ENCODE measurements at places on chromosomes 16 and 17.
A peak's percentile ranks its signal among the peaks of the same experiment; 100 is the strongest.

DNA sequence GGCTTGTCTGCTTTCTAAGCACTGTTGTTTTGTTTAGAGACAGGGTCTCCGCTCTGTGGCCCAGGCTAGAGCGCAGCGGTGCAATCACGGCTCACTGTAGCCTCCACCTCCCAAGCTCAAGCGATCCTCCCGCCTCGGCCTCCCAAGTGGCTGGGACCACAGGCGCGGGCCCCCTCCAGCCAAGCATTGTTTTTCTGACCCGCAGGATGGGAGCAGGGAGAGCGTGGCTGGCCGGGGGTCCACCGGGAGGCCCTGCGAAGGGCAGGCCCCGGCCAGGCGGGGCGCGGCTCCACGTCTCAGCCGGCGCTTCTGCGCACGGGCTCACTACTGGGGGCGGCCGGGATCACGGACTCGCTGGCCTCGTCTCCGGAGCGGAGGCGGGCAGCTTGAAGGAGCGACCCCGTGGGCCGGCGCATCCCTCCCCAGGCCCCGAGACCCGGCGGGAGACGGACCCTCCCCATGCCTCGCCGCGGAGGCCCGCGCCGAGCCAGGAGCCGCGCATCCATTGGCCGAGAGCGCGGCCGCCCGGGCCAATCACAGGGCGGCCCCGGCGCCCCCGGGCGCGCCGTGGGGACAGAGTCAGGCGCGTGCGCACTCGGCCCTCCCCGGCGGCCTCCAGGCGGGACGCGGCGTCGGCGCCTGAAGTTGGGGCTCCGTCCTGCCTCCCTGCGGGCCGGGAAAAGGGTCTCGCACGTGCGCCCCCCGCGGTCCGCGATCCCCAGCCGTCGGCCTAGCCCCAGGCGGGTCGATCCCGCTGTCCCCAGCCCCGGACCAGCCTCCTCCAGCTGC is 24.9 kb downstream of the ACTG1 start:
- no peak for DNase-seq

DNA sequence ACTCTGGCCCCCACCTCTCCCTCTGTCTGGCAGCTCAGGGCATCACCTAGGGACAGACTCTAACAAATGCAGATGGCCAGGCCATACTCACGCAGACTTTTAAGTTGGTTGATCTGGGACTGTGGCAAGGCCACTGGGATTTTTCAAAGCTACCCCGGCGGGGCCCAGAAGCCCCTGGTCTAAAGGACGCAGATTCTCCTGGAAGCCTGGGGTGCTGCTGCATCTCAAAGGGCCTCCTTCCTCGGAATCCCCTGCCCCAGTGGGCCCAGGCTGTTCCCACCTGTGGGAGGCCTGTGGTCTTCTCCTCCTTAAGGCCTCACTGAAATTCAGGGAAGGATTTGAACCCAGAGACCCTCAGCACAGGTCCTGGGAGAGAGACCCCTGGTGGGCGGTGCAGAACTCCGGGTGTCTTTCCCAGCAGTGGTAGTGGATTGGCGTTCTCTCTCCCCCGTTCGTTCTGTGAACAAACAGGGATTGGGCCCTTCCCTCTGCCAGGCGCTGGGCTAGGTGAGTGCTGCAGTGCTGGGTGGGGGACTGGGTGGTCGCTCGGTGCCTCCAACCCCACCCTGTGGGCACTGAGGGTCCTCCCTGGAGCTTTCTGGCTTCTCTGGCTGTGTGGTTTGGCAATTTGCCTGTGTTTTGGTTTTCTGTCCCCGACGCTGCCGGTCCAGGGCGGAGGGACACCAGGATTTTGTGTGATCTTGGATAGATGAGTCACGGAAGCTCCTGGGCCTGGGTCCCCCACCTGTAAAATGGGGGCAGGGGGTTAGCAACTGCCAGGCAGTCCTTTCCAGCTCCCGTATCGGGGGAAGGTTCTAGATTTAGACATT is 160.5 kb upstream of the GSE1 start:
- DNase-seq = no peak

- no peak for DNase-seq
These were observed 5.9 kb downstream of the CCL7 start for GRCh38 chr17:34275881-34276280.

GRCh38 chr17:17499402-17500145 is 3.4 kb upstream of the RASD1 start:
- DNase-seq = no peak

- DNase-seq = no peak
These were observed 47.4 kb upstream of the JPH3 start for GRCh38 chr16:87554754-87555427.

DNA sequence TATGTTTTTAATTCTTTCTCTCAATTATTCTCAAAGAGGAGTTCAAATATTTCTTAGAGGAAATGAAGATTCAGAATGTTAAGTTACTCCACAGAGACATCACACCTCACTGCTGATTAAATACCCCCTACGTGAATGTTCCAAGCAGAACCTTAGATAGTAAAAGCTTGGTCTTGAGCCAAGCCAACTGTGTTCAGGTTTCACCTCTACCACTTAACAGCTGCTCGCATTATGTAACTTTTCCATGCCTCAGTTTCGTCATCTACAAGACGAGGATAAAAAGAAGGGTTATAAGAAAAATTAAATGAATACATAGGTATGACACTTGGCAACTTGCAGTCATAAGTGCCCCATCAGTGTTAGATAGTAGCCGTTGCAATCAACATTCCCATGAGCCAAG is 356.2 kb downstream of the RBFOX1 start:
- DNase-seq = no peak

DNA sequence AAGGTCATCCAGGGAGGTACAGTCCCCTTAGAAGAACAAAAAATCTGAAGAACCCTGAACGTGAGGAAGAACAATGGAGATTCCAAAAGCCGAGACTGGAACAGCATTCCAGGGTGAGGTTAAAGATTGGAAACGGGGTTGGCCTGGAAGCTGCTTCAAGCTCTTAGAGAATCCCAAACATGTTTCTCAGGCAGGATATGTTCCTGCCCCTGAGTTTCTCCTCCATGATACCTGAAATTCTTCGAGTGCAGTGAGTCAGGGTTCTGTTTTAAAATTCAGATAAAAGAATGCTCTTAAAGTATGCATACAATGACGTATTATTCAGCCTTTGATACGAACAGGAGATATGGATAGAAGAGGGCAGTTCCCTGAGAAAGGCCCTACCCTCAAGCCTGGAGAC is 293.1 kb downstream of the HS3ST3B1 start:
- no peak for DNase-seq

DNA sequence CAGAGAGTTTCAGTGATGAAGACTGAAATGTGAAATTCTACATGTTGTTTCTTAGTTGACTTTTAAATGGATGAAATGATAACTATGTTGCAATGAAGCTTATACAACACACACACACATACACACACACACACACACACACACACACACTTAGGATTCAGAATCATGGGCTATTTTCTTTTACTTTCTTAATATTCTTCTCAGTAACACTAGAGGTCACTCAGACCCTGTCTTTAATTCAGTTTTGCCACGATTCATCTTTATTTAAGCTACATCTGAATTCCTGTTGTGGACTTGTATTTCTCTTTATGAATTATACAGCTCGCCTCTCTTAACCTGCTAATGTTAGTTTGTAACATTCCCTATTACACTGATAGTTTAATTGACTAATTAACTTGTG is 109.6 kb upstream of the GOT2 start:
- DNase-seq = no peak

DNA sequence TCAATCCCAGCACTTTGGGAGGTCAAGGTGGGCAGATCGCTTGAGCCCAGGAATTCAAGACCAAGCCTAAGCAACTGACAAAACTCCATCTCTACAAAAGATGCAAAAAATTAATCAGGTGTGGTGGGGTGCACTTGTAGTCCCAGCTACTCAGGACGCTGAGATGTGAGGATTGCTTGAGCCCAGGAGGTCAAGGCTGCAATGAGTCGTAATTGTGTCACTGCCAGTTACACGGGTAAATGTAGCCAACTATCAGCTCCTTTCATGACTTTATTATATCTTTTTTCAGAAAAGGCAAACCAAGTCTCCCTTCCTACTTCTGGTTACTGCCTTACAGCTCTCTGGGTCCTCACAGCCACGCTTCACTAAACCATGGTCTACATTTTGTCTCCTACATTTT is 4.0 kb downstream of the SDF2 start:
- DNase-seq = no peak

DNA sequence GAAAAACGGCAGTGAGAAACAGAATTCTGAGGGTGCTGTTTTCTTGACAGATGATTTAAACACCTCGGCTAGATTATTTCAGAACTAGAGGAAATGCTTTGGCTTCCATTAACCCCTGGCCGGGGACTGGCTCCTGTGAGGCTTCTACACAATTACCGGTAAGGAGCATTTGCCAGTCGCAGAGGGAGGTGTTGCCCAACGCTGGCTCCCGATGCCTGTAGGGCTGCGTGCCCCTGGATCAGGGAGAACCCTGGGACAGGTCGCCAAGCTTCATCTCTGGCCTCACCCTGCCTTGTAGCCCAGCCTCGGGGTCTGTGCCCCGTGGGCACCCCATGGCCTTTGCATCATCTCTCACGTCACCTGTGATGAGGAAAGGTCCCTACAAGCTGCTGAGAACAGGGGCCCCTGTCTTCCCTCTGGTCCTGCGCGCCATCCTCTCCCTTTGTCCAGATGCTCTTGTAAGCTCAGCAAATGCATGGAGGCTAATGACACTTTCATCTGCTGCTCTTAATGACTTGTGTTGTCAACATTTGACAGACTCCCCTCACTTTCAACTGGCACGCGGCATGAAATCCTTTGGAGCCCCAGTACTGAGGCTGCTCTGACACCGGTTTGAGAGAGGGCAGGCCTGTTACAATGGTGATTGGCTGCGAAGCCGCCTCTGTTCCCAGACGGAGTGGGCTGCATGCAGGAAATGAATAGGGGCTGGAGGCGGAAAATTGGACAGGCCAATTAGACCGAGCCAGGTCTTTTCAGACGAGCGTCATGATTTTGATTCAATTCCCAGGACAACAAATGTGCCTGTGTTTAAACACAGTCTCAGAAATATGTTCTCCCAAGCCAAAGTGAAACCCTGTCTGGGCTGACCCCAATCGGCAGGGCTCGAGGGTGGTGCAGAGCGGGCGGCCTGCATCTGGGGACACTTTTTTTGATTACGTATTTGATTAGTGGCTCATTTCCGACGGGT is 85.5 kb upstream of the DOC2B start:
- no peak for DNase-seq

DNA sequence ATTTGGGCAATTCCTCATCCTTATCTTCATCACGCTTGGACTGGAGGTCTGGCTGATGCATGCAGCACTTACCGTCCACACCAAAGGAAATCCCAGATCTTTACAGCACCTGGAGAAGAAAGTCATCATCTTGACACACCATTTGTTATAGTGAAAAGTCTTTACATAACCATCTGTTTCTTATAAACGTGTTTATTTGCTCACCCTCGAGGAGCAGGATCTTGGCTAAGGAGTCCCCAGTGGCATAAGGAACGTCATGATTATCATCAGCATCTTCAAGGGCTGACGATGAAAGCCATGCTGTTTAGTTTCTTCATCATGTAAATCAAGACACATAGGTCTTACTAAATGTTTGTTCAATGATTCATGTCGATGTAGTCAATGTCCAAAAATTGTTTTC is 248.8 kb upstream of the ELAC2 start:
- no peak for DNase-seq

DNA sequence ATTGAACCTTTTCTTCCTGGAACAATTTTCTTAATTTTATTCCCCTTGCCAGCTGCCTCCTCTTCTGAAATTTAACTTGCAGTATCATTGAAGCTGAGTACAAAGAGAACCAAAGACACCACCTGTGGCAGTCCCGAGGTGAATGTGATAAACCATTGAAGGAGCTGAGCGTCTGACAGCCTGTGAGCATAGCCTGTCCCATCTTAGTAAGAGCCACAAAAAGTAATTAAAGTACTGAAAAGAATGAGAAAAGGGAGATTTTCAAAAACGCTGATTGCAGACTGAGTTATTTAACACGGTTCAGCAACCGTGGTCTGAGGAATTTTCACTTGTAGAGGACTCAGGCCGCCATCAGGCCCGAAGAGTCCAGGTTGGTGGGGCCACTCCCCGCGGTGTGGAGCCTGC is 27.2 kb upstream of the ST6GALNAC1 start:
- no peak for DNase-seq

DNA sequence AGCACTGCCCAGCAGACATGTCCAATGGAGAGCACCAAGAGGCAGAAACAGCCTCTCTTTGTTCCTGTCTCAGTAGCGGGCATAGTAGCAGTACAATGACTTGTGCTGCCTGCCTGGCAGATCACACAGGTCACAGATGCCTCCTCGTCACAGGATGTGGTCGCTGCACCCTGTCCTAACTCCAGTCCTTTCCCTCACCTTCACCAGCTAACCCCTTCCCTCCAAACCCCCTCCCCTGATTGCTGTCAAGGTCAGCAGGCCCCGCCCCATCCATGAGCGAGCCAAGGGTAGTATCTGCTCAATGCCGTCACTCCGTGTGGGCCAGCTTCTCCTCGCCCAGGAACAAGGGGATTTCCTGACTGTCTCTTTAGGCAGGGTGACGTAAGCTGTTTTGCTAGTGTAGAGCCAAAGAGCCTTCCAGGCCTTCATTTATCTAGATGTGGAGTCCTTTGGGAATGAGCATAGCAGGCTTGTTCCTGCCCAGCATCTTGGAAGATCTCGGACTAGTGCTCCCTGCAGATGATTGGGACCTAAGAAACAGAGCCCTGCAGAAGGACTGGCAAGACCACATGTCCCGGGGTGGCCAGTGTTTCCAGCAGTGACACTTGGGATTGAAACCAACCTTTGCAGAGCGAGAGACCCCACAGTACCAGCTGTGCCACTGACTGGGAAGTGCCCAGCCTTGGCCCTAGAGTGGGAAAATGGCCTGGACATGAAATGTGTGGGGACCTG is 75.9 kb upstream of the TNRC6C start:
- DNase-seq = peak; percentile 50

- peak; percentile 18 for DNase-seq
These were observed at the start of gene DOK4 for GRCh38 chr16:57485916-57486857. Gene DOK4 (minus strand): TSS chr16:57486493. CDS start chr16:57479507, 6,986 bp downstream.

DNA sequence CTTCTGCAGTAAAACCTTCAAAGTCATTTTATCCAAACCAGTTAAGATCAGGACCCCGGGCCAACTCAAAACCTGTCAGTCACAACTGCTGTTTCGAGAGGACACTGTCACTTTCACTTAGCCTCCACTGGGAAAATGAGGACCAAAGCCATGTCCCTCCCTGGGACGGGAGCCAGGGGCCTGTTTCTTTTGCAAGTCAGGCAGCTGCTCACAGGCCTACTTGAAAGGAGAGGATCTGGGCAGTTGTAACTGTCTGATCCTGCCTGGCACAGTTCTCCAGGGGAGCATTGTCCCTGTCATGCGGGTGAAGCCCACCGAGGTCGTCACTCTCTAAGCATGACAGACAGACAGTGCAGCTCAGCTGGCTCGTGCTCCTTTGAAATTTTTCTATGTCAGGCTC is 276.2 kb downstream of the NPIPA8 start:
- no peak for DNase-seq

GRCh38 chr16:46612121-46612520 is 9.1 kb downstream of the SHCBP1 start:
- no peak for DNase-seq

- DNase-seq = no peak
These were observed 56.7 kb upstream of the MED9 start for GRCh38 chr17:17420082-17420481.

- no peak for DNase-seq
These were observed 107.9 kb downstream of the HAPSTR1 start for GRCh38 chr16:9199311-9199710.
